ENCODE measurements at places on chromosomes 13 and 19.

DNA sequence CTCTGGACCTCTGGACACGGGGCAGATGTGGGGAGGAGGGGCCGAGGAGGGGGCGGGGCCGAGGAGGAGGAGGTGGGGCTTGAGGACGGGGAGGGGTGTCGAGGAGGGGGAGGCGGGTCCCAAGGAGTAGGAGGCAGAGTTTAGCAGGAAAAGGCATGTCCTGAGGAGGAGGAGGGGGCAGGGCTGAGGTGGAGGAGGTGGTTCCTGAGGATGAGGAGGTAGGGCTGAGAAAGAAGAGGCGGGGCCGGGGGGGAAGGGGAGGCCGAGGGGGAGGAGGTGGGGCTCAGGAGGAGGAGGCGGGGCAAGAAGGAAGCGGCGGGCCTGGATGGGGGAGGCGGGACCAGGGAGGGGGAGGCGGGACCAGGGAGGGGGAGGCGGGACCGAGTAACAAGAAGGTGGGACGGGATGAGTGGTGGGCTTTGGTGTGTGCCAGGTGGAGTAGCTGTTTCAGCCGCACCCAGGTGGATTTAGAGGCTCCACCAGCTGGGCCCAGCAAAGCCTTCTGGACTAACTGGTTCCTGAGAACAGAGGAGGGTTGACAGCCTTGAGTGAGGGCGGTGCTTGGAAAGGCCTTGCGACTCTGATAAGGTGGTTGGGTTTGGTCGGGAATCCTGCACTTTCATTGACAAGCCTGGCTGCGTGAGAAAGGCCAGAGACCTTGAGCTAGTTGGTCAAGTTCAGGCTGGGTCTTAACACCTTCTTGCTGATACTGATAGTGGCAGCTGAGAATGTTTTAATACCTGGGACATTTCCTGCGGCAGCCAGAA is 7.7 kb downstream of the TECR start:
- DNase-seq = peak; percentile 84

DNA sequence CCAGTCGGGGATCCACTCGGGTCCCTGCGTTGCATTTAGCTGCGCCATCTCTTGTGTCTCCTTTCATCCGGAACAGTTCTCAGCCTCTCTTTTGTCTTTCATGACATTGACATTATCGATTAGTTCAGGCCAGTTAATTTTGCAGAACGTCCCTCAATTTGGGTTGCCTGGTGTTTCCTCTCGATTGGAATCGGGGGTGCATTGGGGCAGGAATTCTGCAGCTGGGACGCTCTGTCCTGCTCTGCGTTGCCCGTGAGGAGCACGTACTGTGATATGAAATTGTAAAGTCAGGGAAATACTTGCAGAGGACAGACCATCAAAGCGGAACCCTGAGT is 22.4 kb downstream of the MARK4 start:
- no peak for DNase-seq

DNA sequence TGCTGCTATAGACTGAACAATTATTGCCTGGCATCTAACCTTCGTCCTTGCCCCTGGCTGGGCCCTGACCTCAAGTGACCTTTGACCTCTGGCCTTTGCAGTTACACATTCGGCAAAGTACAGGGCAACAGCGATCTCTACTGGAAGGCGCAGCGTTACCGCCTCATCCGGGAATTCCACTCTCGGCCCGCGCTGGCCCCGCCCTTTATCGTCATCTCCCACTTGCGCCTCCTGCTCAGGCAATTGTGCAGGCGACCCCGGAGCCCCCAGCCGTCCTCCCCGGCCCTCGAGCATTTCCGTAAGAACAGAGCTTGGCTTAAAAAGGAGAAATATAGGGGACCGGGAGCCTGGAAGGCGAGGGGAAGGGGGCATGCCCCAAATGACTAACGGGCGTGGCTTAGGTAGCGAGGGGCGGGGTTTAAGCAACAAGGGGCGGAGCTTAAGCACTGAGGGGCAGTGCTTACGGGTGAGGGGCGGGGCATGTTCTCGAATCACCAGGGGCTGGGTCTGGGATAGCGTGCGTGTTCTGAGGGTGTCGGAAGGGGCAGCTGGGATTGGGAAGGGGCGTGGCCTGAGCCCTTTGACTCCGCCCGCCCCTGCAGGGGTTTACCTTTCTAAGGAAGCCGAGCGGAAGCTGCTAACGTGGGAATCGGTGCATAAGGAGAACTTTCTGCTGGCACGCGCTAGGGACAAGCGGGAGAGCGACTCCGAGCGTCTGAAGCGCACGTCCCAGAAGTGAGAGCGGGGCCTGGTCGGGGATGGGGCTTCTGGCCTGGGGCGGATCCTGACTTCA is 52.7 kb downstream of the TRPM4 start:
- DNase-seq = no peak

DNA sequence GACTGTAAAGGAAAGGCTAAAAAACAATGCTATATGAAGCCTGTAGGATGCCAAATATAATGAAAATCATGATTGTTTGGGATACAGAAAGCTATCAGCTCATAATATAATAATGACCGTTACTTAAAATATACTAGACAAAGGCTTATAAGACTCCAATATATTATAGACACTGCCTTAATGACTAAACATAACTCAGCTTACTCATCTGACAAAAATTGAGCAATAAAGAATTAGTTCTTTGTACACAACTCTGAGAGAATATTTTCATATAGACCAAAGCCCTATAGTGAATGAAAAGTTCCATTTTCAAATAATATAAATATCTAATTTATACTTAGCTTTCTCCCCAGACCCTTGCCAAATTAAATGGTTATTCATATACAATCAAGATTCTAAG is 283.3 kb downstream of the DIAPH3 start:
- DNase-seq = peak; percentile 35

GRCh38 chr13:113329656-113330312 is 32.7 kb downstream of the LAMP1 start:
- no peak for DNase-seq

DNA sequence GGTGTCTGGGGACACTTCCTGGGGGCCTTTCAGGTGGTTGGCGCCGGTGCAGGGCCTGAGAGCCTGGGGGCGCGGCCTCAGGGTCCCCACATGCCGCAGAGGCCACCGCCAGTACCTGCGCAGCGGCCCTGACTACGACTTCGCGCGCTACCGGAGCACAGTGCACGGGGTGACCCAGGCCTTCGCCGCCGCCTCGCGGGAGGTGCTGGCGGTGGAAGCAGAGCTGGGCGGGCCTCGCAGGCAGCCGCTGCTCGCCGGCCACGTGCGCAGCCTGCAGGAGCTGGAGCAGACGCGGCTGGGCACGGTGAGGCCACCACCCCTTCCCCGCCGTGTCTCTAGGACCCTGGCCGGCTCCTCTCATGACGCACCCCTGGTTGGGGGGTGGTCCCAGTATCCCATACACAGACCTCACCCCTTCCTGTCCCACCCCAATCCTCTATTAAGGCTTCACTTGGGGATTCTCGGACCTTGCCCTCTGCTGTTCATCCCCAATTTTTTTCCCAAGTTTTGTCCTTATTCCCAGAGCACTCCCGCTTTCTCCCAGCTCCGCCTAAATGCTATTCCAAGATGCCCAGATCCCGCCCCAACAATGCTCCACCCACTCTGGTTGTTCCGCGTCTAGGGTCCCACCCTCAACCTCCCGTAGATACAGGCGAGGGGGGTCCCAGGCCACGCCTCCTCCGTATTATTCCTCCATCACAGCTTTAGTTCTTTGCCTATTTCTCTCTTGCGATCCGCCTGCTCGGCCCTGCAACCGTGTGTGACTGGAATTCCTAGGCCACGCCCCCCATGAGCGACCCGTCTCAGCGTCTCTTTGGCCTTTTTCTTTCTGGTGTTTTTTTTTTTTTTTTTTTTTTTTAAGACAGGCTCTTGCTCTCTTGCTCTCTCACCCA is 1.0 kb downstream of the REX1BD start:
- peak; percentile 65 for DNase-seq

DNA sequence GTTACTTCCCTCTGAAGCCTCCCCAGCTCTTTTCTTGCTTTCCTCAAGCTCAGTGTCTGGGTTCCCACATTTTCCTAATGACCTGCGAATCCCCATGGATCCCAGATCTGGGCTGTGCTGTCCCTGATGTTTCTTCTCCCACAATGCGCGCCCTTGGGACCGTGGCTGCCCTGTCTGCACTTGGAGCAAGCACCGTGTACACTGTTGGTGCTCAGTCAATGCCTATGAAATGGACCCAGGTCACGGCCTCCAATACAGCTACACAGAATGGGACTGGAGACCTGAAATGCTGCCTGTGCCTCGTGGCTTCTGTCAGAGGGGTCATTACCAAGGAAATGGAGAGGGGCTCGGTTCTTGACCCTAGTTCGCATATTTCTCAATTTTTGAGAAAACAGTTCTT is 160.1 kb upstream of the SOX1 start:
- no peak for DNase-seq

DNA sequence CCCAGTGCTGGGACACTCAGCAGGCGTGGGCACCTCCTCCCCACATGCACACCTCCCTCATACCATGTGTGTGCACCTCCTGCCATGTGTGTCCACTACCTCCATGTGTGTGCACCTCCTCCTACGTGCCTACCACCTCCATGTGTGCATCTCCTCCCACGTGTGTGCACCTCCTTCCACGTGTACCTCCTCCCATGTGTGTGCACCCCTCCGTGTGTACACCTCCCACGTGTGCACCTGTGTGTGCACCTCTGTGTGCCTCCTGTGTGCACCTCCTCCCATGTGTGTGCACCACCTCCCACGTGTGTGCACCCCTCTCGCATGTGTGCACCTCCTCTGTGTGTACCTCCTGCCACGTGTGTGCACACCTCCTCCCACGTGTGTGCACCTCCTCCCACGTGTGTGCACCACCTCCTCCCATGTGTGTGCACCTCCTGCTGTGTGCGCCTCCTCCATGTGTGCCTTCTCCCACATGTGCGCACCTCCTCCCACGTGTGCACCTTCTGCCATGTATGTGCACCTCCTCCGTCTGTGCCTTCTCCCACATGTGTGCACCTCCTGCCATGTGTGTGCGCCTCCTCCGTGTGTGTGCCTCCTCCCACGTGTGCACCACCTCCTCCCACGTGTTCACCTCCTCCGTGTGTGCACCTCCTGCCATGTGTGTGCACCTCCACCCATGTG is 6.1 kb upstream of the C13orf46 start:
- no peak for DNase-seq

DNA sequence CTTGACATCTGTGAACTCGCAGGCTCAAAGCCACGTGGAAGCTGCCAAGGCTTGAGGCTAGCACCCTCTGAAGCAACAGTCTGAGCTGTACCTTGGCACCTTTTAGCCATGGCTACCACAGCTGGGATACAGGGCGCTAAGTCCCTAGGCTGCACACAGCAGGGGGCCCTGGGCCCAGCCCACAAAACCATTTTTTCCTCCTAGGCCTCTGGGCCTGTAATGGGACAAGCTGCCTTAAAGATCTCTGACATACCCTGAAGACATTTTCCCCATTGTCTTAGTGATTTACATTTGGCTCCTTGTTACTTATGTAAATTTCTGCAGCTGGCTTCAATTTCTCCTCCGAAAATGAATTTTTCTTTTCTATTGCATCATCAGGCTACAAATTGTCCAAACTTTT is 455.9 kb downstream of the TDRD3 start:
- DNase-seq = no peak

GRCh38 chr13:21694831-21695230 is 24.0 kb downstream of the FGF9 start:
- DNase-seq = no peak

DNA sequence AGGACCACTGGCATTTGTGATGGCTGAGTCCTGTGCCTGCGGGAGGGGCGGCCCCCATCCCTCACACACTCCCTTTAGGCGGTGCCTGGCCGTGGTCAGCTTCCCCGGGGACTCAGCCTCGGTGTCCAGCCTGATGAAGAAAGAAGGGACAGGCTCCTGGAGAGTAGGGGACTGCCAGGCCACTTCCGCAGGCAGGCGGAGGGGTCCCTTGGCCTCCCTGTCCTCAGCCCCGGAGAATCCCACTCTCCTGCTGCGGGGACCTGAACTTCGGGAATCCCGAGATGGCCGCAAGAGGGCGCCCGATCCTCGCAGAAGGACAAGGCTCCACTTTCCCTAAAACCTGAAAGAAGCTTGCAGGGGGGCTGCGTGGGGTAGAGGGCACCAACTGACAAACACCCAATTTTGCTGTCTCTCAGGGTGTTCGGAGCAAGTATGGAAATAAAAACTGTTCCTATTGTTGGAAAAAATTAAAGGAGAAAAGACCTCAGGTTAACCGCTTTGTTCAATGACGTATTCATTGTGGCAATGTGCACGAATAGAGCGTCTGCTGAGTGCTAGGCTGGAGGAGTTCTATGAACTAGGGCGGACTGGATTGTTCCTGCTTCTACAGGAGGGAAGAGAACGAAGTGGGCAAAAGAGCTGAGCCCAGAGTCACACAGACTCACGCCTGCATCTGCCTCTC is 297.3 kb downstream of the ZNF536 start:
- no peak for DNase-seq

- peak; percentile 44 for DNase-seq
Measured at GRCh38 chr13:23146811-23147625, 33.8 kb upstream of the SGCG start.

DNA sequence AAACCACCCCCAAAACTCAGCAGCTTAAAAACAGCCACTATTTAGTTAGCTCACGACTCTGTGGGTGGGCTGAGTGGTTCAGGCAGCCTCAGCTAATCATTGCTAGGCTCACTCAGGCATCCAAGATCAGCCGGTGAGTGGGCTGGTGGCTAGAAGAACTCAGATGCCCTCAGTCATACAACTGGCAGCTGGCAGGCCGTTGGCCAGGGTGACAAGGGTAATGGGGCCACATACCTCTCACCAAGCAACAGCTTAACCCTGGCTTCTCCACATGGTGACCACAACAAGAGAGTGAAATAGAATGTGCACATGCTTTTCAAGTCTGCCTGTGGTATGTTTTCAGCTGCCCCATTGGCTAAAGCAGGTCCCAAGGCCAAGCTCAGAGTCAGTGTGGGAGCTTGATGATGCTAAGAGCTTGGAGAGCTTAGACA is 435.4 kb upstream of the TSHZ3 start:
- no peak for DNase-seq

DNA sequence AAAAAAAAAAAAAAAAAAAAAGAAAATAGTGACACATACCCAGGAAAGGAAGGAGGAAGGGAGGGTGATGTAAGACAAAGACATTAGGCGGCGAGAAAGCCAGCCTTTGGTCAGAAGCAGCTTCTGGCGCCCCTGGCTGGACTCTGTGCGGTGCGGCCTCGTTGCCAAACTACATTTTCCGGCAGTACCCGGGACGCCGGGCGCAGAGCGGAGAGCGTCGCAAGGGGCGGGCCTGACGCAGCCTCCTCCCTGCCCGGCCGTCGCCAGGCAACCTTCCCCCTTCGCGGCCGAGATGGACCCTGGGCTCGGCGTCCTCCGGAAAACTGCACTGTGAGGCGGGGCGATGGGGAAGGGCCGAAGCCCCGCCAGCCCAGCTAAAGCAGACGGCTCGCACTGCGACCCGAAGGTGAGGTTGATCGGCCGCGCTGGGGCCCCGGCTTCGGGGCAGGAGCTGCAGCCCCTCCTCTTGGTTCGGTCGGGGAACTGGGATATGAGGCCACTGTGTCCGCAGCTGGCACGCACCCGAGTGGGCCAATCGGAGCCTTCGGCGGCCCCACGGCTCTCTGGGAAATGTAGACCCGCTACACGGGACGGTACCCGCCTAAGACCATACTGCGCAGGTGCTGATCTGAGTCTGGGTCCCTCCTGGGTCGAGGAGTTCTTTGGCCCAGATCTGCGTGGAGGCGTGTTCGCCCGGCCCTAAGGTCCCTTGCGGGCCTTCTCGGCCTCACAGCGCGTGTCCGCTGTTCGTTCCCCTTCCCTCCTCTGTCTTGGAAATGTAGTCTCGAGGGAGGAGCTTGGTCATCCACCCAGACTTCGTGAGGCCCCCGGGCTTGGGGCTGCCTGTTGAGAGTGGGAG is 2.3 kb upstream of the MZF1 start:
- peak; percentile 76 for DNase-seq

- DNase-seq = peak; percentile 53
Measured at GRCh38 chr13:62418872-62419271, 1003.2 kb upstream of the PCDH20 start.

GRCh38 chr13:41668130-41668757 is 210.9 kb downstream of the RGCC start:
- DNase-seq = peak; percentile 54
